Right ventricle myocardium superior (tissue), 1 donor: ENCODE measurements at places on chromosomes 6 and 20. TPM values are rescaled to one million over a fixed set of nuclear protein-coding genes. Genes with fewer than 3 reads are reported as not detected.

DNA sequence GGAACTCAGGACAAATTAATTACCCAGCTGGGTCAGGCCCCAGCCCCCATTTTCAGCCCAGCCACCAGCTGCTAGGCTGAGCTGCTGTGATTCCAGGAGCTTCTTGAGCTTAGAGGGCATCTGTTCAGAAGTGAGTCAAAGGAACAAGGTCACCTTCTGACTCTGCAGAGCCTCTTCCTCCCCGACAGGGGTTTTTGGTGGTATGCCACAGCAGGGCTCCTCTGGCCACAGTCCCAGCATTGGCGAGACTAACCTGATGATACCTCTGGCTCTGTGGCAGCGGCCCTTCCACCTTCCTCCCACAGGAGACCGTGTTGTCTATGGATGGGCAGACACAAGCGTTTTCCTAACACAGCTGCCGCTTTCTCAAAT, 39.7 kb downstream of the ZC3H12D start:
- DNase-seq, result no peak

Gene SLA2
- total RNA-seq, result 0.32 TPM

- no peak for DNase-seq
Observed at GRCh38 chr6:122222761-122223160, 176.7 kb upstream of the HSF2 start.

DNA sequence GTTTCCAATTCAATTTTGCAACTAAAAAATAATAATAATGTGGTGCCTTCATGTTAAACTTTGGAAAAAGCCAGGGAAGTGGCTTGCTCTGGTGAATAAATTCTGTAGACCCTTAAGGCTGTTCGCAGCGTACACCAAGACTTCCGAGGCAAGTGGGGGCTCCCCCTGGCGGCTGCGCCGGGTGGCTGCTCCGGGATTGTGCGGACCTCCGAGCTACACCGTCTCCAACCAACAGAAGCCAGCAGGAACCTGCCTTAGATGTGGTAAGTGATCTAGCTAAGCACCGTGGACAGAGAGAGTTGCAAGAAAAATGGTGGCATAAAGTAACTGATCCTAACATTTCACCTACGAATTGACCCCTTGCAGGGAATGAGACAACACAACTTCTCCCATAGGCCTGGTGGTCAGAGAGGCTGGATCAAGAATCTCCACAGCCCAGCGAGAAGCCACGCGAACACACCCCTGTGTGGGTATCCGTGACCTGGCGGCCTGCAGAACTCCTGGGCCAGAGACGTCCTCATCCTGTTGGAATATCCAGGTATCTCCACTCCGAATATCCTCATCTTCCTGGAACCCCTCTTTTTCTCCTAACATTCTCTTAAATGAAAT, 69.6 kb downstream of the TBXT start:
- DNase-seq, result peak; percentile 85

DNA sequence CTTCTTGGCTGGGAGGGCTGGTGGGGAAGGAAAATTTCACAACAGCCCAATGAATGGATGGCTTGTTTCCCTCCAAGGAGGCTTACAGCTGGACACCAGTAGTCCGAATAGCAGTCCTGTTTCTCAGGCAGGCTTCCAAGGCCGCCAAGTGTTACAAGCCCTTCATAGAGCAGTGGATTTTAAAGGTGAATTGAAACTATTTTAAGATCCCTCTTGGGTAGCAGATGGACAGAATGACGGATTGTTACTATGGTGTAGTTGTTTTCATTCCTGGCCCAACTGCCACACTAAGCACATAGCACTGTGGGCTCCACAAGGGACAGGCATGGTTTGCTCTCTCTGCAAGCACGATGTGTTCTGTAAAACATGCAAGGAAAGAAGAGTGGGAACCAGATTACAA, 203.3 kb upstream of the TAB2 start:
- DNase-seq, result peak; percentile 78

Gene SCGN
- 1.2 TPM for total RNA-seq

DNA sequence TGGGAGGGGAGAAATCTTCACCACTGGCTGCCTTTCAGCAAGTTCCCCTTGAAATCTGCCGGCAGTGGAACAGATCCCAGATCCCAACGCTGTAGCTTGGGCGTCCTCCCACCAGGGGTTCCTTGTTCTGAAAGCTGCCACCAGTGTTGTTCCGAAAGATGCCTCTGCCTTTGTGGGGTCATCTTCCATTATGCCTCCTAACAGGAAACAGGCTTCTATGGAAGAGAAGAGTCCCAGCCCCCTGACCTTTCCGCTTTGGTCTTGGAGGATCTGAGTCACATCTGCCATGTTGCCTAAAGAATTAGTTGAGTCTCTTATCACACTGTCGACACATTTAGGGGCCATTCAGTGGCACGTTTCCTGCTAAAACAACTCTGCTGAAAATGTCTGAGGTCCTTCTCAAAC, 57.5 kb upstream of the NFATC2 start:
- DNase-seq, result no peak

GRCh38 chr6:134010974-134011373, 41.5 kb downstream of the SLC2A12 start:
- no peak for DNase-seq

Gene IP6K3
- 44.2 TPM for total RNA-seq

Gene LY86
- total RNA-seq, result 0.89 TPM

DNA sequence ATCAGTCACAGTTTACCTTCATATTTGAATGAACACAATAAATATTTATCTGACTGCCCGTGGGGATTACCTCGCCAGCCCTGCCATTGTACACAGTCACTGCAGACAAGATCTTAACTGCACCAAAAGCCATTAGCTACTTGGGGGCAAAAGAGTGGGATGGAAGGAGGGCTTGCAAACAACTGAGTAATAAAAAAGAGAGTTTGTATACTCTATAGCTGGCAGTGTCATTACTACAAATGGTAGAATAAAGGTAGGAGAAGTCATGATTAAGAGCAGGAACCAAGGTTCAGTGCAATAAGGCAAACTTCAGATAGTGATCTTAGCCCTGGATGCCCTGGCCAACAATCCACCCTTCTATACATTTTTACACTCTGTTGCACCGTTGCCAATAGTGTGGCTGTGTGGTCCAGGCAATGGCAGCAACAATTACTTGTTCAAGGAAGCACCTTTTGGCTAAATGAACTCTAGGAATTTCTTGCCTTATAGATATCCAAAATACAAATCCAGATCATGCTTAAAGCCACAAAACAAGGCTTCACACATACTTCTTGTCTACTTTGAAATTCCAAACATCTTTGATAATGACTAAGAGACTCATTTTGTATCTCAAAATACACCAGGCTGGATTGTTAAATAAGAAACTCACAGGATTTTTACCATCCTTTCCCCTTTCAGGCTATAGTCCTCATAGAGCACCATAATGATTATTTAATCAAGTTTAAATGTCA, 955.4 kb upstream of the ADGRB3 start:
- no peak for DNase-seq

Gene EYA2
- 0.65 TPM for total RNA-seq

GRCh38 chr6:4568138-4568537, 208.1 kb upstream of the CDYL start:
- DNase-seq, result no peak

GRCh38 chr6:27834879-27835549, 77.2 kb downstream of the OR2B2 start:
- no peak for DNase-seq

DNA sequence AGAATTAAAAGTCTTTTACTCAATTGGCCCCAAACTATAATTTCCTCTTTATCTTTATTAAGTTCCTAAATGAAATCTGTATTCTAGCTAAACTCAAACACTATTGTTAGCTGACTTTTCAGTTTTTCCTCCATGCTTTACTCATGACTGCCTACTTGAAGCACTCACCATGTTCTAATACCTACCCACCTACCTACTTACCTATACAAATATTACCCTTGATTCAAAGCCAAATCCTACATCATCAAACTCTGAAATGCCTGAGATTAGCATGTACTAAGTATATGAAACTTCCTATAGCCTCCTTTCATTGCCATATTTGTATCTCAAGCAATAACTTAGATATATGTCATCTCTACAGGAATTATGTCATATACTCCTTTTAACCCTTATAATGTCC, 259.7 kb downstream of the HDGFL1 start:
- DNase-seq, result no peak

Gene SLC22A16
- total RNA-seq, result not detected

- no peak for DNase-seq
Observed at GRCh38 chr6:139577124-139577762, 202.8 kb upstream of the CITED2 start.

DNA sequence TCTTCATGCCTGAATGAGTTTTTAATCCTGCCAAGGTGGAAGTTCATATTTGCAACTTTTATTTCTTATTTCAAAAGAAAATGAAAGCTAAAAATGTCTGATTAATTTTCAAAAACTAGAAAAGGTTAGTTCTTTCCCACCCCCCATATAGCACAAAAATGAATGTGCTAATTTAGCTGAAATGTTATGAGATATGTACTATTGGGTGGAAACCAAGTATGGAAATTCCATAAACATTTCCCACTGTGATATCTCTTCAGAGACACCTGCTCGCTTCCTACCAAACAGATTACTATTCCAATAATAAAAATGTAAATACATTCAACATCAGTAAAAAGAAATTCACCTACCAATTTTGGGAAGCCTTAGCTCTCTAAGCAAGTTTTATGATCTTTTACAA, 678.6 kb upstream of the ID4 start:
- DNase-seq, result no peak

- no peak for DNase-seq
Observed at GRCh38 chr6:143363299-143363698, 87.2 kb downstream of the ADAT2 start.

Gene LRFN2
- total RNA-seq, result not detected

- DNase-seq, result no peak
Observed at GRCh38 chr20:63848003-63848911, 13.0 kb upstream of the ABHD16B start.

DNA sequence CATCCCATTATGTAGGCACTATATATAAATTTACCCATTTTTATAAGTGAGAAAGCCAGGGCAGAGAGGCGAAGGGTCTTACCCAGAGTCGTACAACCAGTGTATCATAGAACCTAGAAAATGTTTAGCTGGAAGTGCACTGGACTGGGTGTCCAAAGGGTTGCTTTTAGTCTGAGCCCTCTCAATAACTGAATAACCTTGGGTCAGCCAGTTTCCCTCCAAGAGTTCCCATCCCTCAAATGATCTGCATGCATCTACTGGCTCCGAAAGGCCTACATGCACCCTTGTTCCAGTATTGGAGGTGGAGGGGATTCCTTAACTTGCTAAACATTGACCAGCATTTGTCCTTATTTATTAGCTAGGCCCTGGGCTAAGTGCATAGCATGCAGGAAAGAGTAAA, 3.8 kb downstream of the SNPH start:
- no peak for DNase-seq

GRCh38 chr20:20920433-20920832, 185.7 kb downstream of the LINC00237 start:
- DNase-seq, result no peak

Gene CDSN
- total RNA-seq, result not detected

DNA sequence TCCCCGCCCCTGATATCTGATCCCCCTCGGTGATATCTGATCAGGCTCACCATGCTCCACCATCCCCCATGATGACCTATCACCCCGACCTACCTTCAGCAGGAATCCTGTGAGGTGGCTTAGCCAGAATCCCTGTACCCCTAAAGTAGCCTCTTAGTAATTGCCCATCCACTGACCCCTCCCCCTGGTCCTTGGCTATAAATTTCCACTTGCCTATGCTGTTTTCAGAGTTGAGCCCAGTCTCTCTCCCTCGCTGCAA, 177.5 kb upstream of the GGTLC1 start:
- DNase-seq, result no peak

DNA sequence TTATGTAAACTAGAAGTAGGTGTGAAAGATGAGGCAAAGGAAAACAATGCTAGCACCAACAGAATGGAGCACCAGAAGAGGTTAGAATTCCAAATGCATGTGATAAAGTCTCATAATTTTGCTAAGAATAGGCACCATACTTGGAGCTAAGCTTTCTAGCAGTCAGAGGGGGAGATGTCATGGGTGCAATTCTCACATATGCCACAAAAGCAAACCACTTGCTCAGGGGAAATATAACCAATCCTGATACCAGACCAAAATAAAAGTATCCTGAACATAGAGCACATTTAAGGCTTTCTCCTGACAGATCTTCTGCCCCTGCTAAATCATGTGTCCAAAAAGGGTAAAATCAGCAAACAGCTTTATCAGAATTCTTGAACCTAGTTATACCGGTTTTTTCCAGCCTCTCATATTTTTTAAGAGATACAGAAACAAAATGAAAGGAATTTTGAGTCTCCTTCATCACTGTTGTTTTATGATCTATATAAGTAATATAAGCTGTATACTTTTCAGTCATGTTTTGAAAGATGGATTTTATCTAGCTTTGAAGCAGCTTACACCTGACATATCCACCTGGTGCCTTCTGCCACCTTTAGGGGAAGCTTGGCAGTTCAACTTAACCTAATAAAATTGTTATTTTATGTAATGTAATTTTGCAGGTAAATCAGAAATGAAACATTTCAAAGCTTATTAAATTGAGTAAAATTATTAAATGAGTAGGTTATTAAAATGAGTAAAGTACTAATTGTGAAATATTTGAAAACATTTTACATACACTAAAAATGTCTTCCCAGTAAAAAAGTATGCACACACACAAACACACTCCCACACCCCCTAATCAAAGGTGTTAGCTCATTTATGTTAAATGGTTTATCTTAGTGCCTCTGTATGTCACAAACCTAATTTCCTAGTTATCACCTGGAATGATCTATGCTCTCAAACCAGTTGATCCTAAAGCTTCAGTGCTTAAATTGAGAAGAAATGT, 2.8 kb downstream of the SPO11 start:
- DNase-seq, result no peak

DNA sequence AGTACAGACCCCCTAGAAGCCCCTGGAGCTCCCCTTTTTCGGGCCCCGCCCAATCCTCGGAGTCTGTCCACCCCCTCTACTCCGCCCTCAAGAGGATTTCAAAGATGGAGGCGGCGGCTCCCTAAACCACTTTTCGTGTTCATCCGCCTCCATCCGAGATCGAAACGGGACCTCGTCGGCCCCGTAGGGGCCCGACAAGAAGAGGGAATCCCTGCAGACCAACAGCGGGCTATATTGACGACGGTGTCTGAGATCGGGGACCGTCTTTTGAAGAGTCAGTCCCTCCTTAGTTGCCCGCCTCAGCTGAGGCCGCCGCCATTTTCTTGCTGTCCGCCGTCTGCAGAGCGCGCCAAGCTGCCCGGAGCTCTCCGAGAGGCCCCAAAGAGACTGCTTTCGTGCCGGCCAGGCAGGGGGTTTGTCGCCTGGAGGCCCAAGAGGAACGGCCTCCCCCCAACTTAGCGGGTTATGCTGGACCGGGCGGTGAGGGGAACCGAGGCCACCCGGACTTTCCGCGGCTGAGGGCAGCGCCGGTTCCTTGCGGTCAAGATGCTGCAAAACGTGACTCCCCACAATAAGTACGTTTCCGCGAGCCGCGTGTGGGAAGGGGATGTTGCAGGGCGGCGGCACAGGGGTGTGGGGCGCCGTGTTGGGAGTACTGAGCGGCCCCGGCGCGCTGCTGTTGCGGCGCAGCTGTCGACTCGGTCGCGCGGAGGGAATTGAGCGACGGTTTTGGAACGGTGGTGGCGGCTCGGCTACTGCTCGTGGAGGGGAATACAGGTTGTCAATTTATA, 4.2 kb downstream of the BRD2 start:
- DNase-seq, result peak; percentile 58

Gene RHAG
- total RNA-seq, result 0.62 TPM

- no peak for DNase-seq
Observed at GRCh38 chr6:13409991-13410390, 77.4 kb downstream of the GFOD1 start.

Gene RNF144B
- 17.1 TPM for total RNA-seq
